Muscle of arm (tissue), 14 donors: ENCODE measurements at places on chromosomes 7 and 10. TPM values are rescaled to one million over a fixed set of nuclear protein-coding genes. Genes with fewer than 3 reads are reported as not detected.

DNA sequence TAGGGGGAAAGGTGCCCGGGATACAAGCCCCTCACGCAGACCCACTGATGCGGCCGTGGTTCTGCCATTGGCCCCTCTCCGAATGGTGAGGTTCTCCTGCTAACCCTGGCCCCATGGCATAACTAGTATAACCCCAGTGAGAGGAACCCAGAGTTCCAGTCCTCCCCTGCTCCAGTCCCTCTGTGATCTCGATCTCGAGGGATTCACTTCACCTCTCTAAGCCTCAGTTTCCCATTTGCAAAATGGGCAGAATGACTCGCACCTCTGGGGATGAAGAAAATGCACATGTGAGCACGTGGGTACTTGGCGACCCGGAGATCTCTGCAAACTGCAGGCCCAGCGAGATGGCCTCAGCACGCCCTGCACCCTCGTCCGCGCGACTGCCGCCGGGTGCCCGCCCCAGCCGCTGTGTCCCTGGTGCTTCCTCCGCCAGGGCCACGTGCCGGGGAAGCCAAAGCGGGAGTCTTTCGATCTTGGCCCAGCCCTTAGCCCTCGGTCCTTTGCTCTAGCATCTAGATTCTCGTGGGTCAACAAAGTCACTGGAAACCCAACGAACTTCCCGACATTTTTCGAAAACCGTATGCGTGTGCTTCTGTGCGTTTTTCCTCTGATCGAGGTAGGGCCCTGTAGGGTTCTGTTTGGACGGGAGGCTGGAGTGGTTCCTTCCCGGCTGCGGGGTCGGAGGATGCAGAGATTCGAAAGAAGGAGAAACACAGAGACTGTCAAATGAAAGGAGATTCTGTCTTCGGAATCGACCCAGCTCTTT is 169.8 kb downstream of the UBE2H start:
- no peak for DNase-seq

DNA sequence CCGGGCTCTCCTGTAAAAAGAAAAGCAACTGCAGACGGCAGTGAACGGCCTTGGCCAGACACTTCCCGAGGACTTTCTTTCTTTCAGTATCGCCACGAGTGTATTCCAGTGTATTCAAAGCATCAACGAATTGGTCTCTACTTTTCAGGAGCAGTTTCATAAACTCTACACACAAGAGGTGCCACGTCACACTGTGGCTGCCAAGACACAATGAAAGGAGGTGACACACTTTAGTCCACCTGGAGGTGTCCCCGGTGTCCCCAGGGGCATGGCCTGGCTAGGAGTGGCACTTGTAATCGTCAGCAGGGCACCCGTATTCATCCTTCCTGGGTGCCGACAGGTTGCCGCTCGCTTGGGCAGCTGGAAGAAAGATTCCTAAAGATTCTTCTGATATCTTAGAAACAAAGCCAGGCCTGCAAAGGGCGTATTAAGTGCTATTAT is 5.0 kb downstream of the TNS3 start:
- DNase-seq = no peak

DNA sequence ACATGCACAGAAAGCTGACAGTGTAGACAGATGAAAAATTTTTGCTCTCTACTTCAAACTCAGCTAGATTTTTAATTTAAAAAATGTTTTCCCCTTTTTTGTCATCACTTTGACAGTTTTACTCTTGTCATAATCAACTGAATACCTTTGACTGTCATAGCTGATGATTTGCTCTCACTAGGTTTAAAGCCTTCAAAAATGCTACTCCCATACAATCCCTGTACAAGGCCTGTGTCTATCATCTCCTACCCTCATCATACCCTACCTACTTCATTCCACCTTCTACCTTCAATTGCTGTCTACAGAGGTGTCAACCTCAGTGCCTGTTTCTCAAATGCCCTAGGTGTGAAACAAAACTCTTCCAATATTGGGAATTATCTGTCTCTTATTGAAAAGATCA is 230.3 kb downstream of the SEMA3A start:
- no peak for DNase-seq

GRCh38 chr10:88792661-88793060 is 9.9 kb upstream of the LIPM start:
- DNase-seq = no peak

GPER1 gene
- 7.5 TPM for polyA plus RNA-seq

SPDYE2 gene
- 1.9 TPM for polyA plus RNA-seq

- DNase-seq = no peak
Observed at GRCh38 chr7:452226-452751, 67.4 kb downstream of the PDGFA start.

- DNase-seq = no peak
Observed at GRCh38 chr10:80474597-80474910, 20.4 kb downstream of the TSPAN14 start.

DNA sequence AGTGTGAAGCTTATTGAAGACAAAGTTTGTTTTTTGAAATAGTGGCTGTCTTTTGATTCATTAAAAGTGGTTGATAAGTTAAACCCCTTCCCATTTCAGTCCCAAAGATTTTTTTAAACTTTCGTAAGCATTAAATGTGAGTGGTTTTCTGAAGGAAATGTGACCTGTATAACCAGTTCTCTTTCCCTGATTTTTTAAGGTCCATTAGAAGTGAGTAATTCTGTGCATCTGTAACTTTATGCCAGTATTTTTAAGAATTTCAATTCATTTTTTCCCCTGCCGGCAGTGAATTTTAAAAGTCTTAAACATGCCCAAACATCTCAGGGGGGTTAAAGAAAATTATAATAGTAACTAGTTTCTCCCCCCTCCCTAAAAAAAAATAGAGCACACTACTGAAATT is 254.6 kb upstream of the SP8 start:
- no peak for DNase-seq

GRCh38 chr10:66958466-66958865 is 32.6 kb downstream of the LRRTM3 start:
- peak; percentile 68 for DNase-seq

RTKN2 gene
- 3.2 TPM for polyA plus RNA-seq

GRCh38 chr7:117067340-117067739 is 114.0 kb downstream of the ST7 start:
- no peak for DNase-seq

GRCh38 chr10:50025627-50026026 is 37.4 kb downstream of the AGAP6 start:
- no peak for DNase-seq

DNA sequence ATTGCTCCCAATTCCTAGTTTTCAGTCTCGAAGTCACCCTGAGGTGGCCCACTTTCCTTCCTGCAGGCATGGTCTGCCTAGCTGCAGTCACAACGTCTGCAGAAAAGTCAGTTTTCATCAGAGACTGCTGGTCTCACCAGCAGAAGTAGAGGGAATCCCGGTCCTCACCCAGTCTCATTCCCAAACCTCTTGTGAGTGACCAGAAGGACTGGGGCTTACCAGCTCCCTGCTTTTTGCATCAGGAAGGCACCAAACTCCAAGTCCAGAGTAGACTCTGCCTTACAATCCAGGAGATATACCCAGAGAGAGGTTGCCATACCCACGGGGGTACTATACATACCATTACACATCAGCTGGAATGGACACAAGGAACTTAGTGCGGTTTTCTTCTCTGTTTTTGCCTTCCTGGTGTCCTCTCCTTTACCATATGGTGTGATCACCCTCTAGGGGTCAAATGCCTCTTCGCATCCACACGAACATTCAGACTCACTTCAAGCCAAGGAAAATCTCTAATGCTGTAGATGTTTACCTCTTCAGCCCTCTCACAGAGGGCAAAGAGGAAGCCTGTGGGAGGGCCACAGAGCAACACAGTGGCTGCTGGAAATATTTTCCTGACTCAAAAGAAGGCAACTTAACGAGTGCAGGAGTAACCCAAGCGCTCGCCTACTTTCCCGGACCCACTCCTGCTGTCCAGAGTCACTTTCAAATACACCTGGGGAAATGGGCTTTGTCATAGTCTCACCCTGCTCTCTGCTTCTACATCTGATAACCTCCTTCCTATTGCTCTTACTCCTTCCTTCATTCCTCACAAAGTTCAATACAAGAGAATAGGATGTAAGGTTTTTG is 220.9 kb downstream of the C7orf25 start:
- DNase-seq = peak; percentile 49

DNA sequence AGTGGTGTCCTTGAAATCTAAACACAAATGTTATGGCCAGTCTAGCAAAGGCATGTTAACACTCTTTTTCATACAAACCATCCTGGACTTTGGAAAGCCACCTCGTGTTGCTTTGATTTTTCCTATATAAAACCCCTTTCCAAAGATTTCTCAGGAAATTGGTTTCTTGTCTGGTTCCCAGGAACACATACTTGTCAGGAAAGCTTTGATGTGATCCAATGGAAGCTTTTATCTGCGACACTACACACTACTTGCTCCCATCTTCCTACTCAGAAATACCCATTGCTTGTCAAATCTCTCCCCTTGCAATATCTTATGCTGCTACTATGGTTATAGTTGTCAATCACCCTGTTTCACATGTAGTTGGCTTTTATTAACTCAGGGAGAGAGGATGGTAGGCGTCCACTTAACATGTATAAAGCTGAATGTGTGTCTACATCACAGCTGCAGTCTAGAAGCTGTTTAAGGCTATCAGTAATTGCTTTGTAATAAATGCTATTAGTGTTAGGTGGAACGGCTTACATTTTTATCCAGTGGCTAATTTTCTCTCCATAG is 189.6 kb downstream of the GPAM start:
- DNase-seq = no peak

DNA sequence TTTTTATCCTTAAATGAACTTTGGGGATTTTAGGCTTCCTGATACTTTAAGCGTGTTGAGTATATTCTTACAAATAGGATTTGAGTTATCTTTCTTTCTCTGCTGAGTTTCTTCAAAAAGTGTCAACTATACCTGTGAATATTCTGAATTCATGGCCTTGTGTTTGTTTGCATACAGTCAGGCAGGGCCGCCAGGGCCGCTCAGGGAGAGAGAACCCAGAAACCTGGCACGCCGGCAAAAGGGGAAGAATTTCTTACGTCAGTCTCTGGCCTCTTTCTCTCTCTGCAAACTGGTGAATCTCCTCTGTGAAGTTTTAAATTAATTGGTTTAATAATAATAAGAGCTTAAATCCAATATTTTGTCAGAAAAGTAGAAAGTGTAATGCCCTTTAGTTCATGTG is 29.3 kb upstream of the BNIP3 start:
- DNase-seq = no peak

DNA sequence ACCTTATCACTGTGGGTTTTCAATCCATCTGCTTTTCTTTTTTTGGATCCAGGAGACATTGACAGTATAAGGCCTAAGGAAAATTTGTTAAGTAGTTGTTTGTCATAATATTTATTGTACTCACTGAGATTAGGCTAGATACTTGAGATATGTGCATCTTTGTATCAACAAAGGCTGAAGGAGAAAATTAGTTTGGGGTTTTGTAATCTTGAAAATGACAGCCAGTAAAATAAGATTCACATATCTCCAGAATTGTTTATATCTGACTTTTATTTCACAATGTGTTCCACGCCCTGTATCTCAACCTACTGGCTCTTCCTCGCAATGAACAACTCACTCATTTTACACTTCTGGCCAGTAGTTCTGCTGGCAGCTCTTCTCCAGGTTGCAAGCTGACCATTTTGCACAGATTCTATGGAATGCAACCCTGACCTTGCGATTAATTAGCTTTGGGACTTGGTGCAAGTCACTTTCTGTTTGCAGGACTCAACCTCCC is 132.7 kb downstream of the GATA3 start:
- DNase-seq = no peak

DNA sequence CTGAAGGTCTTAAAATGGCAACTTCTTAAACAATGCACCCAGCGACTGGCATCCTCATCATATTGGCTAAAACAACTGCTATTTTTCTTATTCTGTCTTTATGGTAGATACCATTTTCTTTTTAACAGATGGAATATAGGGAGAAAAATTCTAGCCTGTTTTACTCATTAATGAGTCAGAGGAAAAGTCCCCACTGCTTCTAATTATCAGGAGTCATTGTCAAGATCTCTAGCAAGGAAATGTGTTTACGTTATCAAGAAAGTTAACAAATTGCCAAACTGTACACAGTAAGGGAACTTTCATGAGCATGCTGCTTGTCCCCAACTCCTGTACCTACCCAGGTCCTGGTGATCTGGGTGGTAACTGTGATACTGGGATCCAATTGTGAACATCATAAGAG is 117.7 kb upstream of the KIAA1217 start:
- no peak for DNase-seq

TEX47 gene
- not detected for polyA plus RNA-seq
